ENCODE measurements at places on chromosomes 7 and 10. TPM values are rescaled to one million over a fixed set of nuclear protein-coding genes. Genes with fewer than 3 reads are reported as not detected.

Gene VSTM4
- 0.10 TPM for total RNA-seq

Gene PKD2L1
- total RNA-seq = under 0.01 TPM

Gene PLOD3
- 8.7 TPM for total RNA-seq

Gene SPRN
- under 0.01 TPM for total RNA-seq

Gene ZNF488
- not detected for total RNA-seq

Gene VENTX
- total RNA-seq = 2.0 TPM

Gene TRIM74
- 0.21 TPM for total RNA-seq

Gene NUP42
- 18.9 TPM for total RNA-seq

Gene PHYH
- 8.3 TPM for total RNA-seq

Gene OR2A12
- not detected for total RNA-seq

Gene CLDN15
- 4.5 TPM for total RNA-seq

Gene C10orf62
- total RNA-seq = not detected

Gene BLVRA
- total RNA-seq = 24.1 TPM

Gene FBXO24
- total RNA-seq = 0.21 TPM

Gene CALML3
- not detected for total RNA-seq
